Lower lobe of right lung (tissue), 2 donors: ENCODE measurements at places on chromosomes 1 and 21. TPM values are rescaled to one million over a fixed set of nuclear protein-coding genes. Genes with fewer than 3 reads are reported as not detected.

The EPRS1 gene
- total RNA-seq, result 65.4 TPM

The ZRANB2 gene
- total RNA-seq, result 85.2 TPM

The PTCH2 gene
- total RNA-seq, result 1.0 TPM

The SLAMF6 gene
- total RNA-seq, result 4.8 TPM

DNA sequence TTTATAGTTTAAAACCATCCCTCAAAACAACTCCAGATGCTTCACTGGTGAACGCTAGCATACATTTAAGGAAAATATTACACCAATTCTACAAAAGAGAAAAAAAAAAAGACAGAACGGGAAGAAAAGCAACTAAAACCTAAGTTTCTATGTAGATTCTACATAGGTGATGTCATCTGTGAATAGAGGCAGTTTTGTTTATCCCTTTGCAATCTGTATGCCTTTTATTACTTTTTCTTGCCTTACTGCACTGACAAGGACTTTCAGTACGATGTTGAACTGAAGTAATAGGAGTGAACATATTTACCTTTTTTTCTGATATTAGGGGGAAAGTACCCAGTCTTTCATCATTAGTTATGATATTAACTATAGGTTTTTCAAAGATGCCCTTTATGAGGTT, 101.7 kb upstream of the HAO2 start:
- no peaks in the 10 kb centered on the region for H3K27me3 ChIP-seq
- no peak overlapping the region for H3K4me3 ChIP-seq
- H3K36me3 ChIP-seq, result no peaks in the 10 kb centered on the region
- H3K27ac ChIP-seq, result no peak overlapping the region
- DNase-seq, result no peak

- H3K27me3 ChIP-seq, result no peaks in the 10 kb centered on the region
- no peak overlapping the region for H3K27ac ChIP-seq
- no peaks in the 10 kb centered on the region for H3K4me1 ChIP-seq
- H3K36me3 ChIP-seq, result no peaks in the 10 kb centered on the region
Measured at GRCh38 chr1:175449306-175449705, 256.7 kb upstream of the KIAA0040 start.

DNA sequence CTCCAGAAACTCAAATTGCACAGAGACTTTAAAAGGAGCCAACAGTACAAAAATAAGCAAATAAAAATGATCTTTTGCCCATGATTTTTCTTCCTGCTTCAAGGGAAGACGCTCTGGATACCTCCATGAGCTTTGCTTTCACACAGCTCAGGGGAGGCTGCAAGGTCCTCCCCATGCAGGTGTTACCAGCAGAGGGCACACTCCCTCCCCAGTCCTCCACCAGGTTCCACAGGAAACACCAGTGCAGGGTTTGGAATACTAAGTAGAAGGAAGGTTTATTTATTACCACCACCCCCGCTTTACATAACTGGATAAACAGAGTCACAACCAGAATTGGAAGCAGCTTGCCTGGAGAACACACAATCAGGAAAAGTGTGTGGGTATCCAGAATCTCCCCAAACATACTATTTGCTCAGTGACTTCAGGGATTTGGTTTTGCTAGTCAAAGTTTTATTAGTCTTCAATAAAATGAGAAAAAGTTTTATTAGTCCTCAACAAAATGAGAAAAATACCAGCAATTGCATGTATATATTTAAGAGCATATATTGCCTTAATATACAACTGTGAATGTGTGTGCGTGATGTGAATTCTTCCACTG, 37.3 kb downstream of the HSD3B1 start:
- H3K4me1 ChIP-seq, result no peaks in the 10 kb centered on the region
- H3K27ac ChIP-seq, result no peak overlapping the region
- H3K4me3 ChIP-seq, result no peak overlapping the region
- DNase-seq, result no peak

DNA sequence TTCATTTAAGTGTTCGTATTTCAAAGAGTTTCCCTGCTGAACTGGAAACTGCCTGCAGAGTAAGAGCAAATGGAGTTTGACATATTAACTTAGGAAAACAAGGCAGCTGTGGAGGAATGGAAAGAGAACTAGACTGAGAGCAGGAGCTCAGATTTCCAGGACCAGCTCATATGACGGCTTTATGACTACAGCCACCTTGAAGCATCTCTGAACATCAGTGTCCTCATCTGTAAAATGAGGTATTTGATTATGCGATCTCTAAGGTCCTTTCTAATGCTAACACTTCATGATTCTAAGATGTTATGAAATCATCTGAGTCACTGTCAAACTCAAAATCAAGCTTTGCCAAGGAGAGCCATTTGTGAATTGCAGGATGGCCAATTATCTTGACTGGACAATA, 112.3 kb downstream of the PRRX1 start:
- DNase-seq, result no peak
- H3K36me3 ChIP-seq, result no peaks in the 10 kb centered on the region
- H3K27me3 ChIP-seq, result no peaks in the 10 kb centered on the region
- H3K27ac ChIP-seq, result no peak overlapping the region
- no peak overlapping the region for H3K4me3 ChIP-seq
- no peaks in the 10 kb centered on the region for H3K4me1 ChIP-seq

- no peak overlapping the region for H3K4me3 ChIP-seq
- H3K36me3 ChIP-seq, result no peaks in the 10 kb centered on the region
- H3K27me3 ChIP-seq, result no peaks in the 10 kb centered on the region
- peaks cover 42% of the 10 kb centered on the region for H3K4me1 ChIP-seq
- DNase-seq, result no peak
Measured at GRCh38 chr1:12620488-12620865, 2.5 kb upstream of the DHRS3 start.

DNA sequence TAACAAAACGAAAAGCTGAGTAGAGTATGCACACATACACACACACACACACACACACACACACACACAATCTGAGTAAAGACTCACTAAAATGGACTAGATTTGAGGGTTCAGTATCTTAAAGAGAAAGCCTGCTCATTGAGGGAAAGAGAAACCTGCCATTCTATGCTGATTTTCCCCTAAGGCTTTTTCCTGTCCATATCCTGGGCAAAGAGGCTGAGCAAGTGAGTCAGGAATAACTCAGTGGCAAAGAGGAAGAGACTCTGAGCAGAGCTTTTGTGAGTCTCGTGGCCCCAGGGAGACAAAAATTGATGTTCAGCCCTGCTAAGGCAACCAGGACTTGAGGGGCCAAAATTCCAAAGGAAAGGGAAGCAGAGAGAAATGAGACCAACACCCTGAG, 37.3 kb upstream of the RUNX1 start:
- H3K4me3 ChIP-seq, result no peak overlapping the region
- no peak for DNase-seq
- H3K27me3 ChIP-seq, result no peaks in the 10 kb centered on the region
- no peaks in the 10 kb centered on the region for H3K36me3 ChIP-seq
- no peaks in the 10 kb centered on the region for H3K4me1 ChIP-seq

GRCh38 chr1:187655104-187655503, 826.4 kb downstream of the PLA2G4A start:
- no peak overlapping the region for H3K4me3 ChIP-seq
- no peaks in the 10 kb centered on the region for H3K36me3 ChIP-seq
- no peak for DNase-seq
- no peak overlapping the region for H3K27ac ChIP-seq

DNA sequence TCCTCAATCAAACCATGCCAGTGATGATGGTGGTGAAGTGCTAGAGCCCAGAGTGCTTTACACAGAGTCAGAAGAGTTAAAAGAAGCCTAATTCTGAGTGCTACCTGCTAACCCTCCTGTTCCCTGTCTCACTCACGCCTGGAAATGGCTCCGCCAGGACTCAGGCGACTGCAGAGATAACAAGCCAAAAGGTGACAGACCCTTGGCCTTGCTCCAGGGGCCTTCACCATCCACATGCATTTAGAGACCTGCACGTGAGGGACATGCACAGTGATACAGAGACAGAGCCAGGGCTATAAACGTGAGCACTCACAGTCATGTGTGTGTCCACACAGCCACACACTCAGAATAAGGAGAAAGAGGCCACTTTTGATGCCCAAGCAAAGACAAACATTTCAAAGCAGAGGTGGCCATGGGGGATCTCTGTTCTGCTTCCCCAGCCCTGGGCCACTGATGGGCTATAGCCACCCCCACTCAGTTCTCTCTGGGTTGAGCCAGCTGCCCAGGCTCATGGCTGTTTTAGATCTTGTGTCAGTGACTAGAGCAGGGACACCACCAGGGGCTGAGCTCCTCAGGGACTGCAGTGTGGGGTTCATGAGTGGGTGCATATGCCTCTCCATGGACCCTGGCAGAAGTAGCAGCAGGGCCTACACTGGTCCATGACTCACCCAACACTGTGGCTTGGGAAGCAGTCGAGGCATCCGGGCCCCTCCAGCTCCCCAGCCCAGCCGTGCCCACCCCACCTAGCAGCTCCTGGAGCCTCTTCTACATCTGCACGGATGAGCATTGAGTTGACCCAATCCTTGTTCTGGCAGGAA, 117.2 kb downstream of the EPHB2 start:
- no peak overlapping the region for H3K4me3 ChIP-seq
- no peak overlapping the region for H3K27ac ChIP-seq
- peaks cover 13% of the 10 kb centered on the region for H3K4me1 ChIP-seq
- H3K27me3 ChIP-seq, result no peaks in the 10 kb centered on the region
- DNase-seq, result no peak

DNA sequence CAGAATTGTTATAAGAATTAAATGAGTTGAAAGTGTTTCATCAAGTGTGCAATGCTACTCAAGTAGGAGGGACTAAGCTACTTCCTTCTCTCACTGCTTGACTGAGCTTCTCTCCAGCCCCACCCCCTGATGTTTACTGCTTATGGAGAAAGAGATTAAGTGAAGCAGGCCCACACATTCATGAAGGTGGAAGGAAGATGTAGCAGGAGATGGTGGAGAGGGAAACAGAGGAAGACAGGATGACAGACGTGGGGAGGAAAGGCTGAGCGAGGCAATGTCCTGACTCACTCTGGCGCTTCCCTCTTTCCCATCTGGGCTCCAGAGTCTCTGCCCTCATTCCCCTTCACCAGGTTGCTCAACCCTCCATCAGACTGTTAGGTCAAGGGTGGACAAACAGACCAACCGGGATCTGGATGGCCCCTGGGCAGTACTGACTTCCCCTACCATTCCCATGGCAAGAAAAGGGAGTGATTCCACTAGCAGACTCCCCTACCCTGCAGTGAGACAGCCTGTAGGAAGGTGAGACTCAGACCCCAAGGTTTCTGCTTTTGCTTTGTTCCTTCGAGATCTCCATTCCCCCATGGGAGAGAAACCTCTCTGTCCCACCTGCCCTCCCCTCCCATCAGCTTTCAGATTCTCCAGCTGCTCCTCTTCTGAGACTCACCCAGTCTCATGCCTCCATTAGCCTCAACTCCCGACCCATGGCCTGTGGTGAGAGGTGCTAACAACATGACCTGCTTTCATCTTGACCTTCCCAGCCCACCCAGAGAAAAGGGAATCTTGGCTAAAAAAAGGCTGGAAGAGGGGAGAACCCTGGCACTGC, 3.1 kb upstream of the ARHGEF2 start:
- H3K27ac ChIP-seq, result peak overlapping the region; percentile 93
- H3K36me3 ChIP-seq, result no peaks in the 10 kb centered on the region
- peak; percentile 53 for DNase-seq
- H3K27me3 ChIP-seq, result no peaks in the 10 kb centered on the region

DNA sequence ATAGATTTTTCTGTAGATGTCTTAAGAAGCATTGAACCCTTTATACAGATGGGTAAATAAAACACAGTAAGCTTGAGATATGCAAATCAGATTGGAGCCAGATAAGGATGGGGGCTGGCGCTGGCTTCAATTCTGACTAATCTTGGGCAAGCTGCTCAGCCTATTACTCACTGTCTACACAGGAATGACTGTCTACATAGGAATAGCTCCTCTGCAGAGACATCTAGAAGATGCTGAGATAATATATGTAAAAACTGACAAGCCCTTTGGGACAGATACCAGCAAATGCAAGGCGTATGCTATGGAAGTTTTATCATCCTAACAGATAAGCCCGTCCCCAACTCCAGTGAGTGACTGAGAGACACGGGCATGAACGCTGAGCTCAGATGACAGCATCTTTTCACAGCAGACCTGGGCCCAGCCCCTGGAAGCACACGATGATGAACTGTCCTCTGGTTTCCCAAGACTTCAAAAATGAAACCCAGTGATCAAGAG, 1.7 kb downstream of the CLDN14 start:
- H3K4me3 ChIP-seq, result no peak overlapping the region
- H3K27me3 ChIP-seq, result no peaks in the 10 kb centered on the region
- H3K36me3 ChIP-seq, result no peaks in the 10 kb centered on the region
- no peak for DNase-seq

DNA sequence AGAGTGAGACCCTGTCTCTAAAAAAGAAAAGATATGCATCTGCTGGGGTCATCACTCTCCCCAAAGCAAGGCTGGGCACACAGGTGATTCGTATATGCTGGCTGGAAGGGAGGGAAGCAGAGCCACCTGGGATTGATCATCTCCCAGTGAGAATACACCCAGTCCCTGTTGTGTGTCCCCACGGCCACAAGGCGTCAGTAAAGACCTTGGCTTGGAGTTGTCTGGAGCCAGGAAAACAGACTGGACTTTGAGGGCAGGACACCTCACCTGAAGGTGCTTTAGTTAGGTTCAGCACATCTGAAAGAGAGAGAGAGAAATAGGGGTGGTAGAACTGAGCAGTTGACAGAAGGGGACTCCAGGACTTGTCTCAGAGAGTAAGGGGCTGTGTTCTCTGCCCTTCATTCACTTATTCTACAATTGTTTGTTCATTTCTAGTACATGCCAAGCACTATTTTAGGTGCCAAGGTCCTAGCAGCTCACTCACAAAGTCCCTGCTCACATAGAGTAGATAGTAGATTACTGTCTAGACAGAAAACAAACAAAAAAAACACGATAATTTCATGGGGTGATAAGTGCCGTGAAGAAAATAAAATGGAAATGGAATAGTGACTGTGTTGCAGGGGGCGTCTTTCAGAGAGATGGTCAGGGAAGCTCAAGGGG, 13.5 kb downstream of the CITED4 start:
- no peak overlapping the region for H3K4me3 ChIP-seq
- H3K4me1 ChIP-seq, result peaks cover 6% of the 10 kb centered on the region
- no peaks in the 10 kb centered on the region for H3K36me3 ChIP-seq
- no peak overlapping the region for H3K27ac ChIP-seq
- peak; percentile 61 for DNase-seq

GRCh38 chr1:5725855-5726585, 266.2 kb downstream of the NPHP4 start:
- H3K36me3 ChIP-seq, result no peaks in the 10 kb centered on the region
- no peak overlapping the region for H3K4me3 ChIP-seq
- H3K4me1 ChIP-seq, result no peaks in the 10 kb centered on the region
- peaks cover 22% of the 10 kb centered on the region for H3K27me3 ChIP-seq
- no peak overlapping the region for H3K27ac ChIP-seq

GRCh38 chr1:18344755-18345154, 136.0 kb upstream of the KLHDC7A start:
- no peaks in the 10 kb centered on the region for H3K4me1 ChIP-seq
- H3K27ac ChIP-seq, result no peak overlapping the region
- H3K27me3 ChIP-seq, result peaks cover 11% of the 10 kb centered on the region
- no peak for DNase-seq
- no peaks in the 10 kb centered on the region for H3K36me3 ChIP-seq

DNA sequence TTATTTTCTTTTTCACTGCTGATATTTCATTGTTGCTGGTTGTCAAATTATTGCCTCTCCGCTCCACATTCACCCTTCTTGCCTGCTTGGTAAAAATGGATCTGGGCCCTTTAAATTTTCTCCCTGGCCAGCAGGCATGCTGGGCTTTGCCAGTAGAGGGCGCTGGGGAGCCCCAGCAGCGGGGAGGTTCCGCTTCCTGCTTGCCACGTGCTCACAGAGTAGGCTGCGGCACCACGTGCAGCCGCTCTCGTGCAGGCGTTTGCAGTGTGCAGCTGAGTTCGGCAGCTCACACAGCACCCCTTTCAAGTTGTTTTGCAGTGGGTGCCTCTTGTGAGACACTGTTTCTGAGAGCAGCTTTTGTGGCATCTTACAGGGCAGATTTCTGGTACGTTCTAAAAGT, at the start of gene ACTL8:
Gene ACTL8, plus strand, starts transcription at position 214 of the 400 bp plus-strand sequence. CDS start 67,676 bp downstream, outside the sequence.
- DNase-seq, result peak; percentile 24
- no peak within 1 kb of the TSS for H3K27ac ChIP-seq
- H3K36me3 ChIP-seq, result no peaks in the 10 kb centered on the region
